Activated T-cell treated with anti-CD3 and anti-CD28 coated beads, Interleukin-2, amount 50 U/mL, for 4 hours (primary cell): ENCODE measurements at places on chromosomes 16 and 17. TPM values are rescaled to one million over a fixed set of nuclear protein-coding genes. Genes with fewer than 3 reads are reported as not detected.

AARS1 gene
- total RNA-seq: 168 TPM

FNDC8 gene
- total RNA-seq: not detected

C17orf113 gene
- 0.08 TPM for total RNA-seq

DNA sequence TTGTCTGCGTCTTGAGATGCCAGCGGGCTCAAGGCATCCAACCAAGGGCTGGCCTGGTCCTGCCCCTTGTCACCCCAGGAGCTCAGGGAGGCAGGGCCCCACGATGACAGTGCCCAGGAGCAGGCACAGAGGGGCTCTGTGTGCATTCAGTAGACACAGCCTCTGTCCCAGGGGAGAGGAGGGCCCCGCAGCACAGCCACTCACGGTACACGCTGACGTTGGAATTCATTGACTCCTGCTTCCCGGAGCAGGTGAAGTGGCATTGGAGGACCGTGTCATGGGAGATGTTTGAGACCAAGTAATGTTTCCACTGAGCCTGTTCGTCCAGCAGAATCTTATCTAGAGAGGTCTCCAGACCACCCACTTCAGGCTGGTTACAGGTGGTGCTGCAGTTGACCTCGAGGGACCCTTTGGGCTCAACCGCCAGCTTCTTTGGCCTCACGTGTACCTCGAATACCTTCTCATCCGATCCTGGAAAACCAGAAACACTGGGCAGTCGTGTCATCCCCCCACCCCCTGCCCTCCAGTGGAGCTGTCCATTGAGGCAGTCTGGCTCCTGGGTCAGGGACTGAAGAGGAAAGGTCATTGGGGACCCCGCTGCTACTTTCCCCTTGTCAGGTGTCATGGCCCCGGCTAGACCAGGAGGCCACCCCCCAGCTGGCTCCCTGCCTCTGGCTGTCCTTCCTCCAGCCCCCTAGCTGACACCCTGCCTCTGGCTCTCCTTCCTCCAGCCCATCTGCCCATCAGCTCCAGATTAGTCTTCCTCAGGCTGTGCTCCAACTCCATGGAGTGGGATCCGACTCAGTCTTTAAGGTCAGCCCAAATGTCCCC, 7.0 kb downstream of the PRR29 start:
- DNase-seq: no peak

- no peak for DNase-seq
Observed at GRCh38 chr17:41456204-41456603, 11.0 kb downstream of the KRT32 start.

- DNase-seq: peak; percentile 57
Observed at GRCh38 chr17:30336369-30337171, 2.7 kb upstream of the TMIGD1 start.
